ENCODE measurements at places on chromosomes 6 and 20.

DNA sequence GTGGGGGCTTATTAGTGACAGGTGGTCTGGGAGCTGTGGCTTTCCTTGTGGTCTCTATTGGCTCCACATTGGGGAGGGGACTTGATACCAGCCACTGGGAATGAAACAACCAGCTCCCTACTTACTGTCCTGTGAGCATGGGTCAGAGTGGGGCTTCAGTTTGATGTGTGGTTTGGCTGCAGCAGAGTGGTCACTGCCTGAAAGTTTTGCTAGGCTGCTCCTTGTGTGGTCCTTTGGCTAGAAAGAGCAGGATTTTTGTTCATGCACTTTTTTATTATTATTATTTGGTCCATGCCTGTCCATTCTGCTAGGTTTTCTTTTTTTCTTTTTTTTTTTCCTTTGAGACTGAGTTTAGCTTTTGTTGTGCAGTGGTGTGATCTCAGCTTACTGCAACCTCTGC is 7.5 kb upstream of the TMEM14B start:
- DNase-seq, result no peak

- DNase-seq, result no peak
Measured at GRCh38 chr6:5562277-5562676, 301.0 kb downstream of the FARS2 start.

- no peak for DNase-seq
Measured at GRCh38 chr6:34657307-34657978, 39.1 kb downstream of the ILRUN start.

GRCh38 chr20:12570371-12570770 is 438.4 kb upstream of the SPTLC3 start:
- no peak for DNase-seq

GRCh38 chr20:7155794-7156193 is 388.3 kb downstream of the BMP2 start:
- DNase-seq, result no peak

DNA sequence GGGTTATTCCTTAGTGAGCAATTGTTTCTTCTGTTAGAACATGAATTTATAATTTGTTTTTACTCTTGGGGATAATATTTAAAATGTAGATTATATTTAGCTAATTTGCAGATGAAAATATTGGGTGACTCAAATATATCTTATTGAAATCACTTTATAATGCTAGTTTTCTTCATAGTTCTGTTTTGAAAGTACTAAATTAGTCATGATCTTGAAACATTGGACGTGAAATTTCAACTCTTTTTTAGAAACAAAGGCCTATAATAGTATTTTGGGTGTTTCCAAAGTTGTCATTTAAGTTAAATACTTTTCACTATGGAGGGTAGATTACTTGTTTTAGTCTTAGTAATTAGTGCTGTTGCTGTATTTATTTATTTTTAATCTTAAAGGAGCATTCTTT is 250.9 kb downstream of the UTRN start:
- DNase-seq, result no peak

DNA sequence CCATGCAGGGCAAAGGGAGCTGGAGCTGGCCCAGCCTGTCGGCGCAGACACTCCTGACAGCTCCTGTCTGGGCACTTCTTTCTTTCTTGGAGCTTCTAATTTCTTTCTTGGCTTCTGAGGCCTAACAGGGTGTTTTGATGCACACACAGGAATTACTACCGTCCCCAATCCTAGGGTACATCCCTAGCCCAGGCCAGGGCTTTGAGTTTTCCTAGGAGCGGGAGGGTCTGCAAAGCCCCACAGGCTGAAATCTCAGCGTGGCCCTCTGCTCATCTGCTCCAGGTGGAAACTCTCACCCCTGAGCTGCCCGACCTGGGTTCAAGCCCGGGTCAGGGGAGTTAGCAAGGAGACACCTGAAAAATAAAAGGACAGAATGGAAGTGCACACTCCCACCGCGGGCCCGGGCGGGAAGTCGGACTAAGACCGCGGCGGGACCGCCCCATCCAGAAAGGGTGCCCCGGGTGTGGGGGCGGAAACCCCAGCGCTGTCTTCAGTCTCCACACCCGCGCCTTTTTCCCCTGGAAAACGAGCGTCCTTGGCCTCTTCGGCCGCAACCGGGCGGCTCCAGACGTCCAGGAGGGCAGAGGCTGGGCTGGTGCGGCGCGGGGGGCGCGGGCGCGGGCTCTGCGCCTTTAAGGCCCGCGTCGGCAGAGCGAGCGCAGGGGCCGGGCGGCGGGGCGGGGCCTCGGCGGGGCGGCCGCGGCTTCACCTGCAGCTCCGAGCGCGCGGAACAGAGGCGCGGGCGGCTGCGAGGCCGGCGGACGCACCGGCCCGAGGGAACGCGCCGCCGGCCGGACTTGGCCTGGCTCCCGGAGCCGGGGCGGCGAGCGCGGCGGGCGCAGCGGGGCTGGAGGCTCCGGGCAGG is at the start of gene CDH4:
CDH4 (plus strand) TSS at position 733 of the 865 bp plus-strand sequence.
- no peak for DNase-seq

- DNase-seq, result peak; percentile 7
Measured at GRCh38 chr6:110528101-110528929, 51.9 kb upstream of the SLC22A16 start.

DNA sequence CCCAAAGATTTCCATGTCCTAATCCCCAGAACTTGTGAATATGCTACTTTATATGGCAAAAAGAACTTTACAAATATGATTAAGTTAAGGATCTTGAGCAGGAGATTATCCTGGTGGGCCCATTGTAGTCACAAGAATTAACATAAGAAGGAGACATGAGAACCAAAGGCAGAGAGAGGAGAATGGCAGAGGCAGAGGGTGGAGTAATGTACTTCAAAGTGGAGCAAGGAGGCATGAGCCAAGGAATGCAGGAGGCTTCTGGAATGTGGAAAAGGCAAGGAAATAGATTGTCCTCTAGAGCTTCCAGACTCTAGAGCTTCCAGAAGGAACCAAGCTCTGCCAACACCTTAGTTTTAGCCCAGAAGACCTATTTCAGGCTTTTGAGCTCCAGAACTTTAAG is 147.4 kb downstream of the MOXD1 start:
- no peak for DNase-seq

GRCh38 chr20:58512808-58513552 is 2.2 kb downstream of the APCDD1L start:
- DNase-seq, result no peak

GRCh38 chr6:64723327-64724058 is 983.5 kb downstream of the EYS start:
- no peak for DNase-seq

GRCh38 chr6:125858427-125859320 is 67.9 kb downstream of the NCOA7 start:
- no peak for DNase-seq

GRCh38 chr6:35727231-35727934 is 9.4 kb upstream of the ARMC12 start:
- DNase-seq, result no peak

- no peak for DNase-seq
Measured at GRCh38 chr20:13396826-13397225, 175.8 kb downstream of the ISM1 start.

Data from activated effector memory CD4-positive, alpha-beta T cell treated with Interleukin-2 at 50 U/mL for 16 hours (primary cell).